ENCODE measurements at places on chromosomes 1 and 21. TPM values are rescaled to one million over a fixed set of nuclear protein-coding genes. Genes with fewer than 3 reads are reported as not detected.

DNA sequence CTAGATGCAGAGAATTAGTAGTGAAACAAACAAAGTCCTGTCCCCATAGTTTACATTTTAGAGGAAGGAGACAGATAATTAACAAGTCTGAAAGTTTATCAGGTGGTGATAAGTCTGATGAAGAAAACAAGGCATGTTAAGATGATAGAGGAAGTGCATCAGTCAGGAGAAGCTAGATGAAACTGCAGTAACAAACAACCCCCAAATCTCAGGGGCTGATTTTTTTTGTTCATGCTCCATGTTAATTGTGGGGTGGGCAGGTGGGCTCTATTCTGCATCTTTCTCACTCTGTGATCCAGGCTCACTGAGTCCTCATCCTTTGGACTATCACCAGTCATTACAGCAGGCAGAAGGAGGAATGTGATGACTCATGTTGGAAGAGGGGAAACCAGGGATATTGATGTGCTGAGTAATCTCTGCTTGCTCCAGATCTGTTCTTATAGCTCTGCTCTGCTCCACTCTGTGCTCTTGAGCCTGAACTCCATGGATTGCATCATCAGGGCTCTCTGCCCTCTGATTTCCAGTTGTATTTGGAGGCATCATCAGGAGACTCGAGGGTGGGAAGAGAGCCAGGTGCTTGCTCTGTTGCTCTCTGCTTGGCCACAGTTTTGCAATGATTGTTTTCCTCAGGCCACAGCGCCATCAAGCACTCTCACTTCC, 166.9 kb downstream of the IER5 start:
- H3K27ac ChIP-seq = no peak overlapping the region
- no peak for DNase-seq
- H3K36me3 ChIP-seq = no peaks in the 10 kb centered on the region
- H3K4me1 ChIP-seq = no peaks in the 10 kb centered on the region
- H3K4me3 ChIP-seq = no peak overlapping the region
- H3K27me3 ChIP-seq = no peaks in the 10 kb centered on the region

DNA sequence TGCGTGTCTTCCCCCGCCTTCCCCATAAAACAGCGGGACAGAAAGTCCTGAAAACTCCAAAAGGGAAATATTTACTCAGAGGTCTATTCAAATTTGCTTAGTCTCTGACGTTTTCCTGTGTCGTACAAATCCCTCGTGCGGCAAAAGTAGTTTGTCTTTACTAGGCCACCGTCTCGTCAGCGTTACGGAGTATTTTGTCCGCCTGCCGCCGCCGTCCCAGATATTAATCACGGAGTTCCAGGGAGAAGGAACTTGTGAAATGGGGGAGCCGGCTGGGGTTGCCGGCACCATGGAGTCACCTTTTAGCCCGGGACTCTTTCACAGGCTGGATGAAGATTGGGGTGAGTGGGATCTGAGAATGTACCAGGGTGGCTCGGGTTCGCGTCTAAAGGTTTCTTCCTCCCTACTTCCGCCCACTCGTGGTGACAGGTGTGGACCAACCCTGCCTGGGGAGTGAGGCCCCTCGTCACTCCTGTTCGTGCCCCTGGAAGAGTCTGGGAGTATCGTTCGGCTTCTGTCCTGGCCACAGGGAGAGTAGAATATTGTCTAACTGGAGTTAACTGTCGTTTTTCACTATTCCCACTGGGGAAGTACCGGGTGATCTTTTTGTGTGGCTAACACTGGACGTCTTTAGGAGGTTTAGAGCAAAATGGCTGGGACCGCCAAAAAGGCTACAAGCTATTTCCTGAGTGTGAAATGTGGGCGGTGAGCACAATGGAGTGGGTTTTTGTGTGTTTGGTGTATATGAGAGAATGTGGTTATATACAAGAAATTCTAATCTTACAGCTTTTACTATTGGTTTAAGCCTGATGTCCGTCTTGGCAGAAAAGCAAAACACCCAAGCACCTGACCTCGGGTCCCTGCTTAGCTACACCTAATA, at the start of gene ATF6:
Gene ATF6 (plus strand): TSS at position 219 of the 880 bp plus-strand sequence. CDS start 41 bp downstream, at position 260.
- peak within 1 kb of the TSS; percentile 91 for H3K4me3 ChIP-seq
- H3K27ac ChIP-seq = peak within 1 kb of the TSS; percentile 86
- H3K4me1 ChIP-seq = peaks cover 44% of the 10 kb centered on the region
- DNase-seq = peak; percentile 67

DNA sequence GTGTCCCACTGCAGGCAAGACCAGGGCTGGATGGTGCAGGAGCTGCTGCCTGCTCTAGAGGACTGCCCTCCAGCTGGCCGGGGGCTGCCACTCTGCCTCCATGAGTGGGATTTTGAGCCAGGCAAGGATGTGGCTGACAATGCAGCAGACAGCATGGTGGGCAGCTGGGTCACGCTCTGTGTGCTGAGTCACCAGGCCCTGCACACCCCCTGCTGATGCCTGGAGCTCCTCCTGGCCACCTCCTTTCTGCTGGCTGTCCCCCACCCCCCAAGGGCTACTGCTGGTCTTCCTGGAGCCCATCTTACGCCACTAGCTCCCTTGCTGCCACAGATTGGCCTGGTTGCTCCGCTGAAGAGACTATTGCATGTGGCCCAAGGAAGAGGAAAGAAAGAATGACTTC, 3.9 kb upstream of the ZSCAN20 start:
- H3K27ac ChIP-seq = no peak overlapping the region
- peaks cover 15% of the 10 kb centered on the region for H3K4me1 ChIP-seq
- H3K27me3 ChIP-seq = no peaks in the 10 kb centered on the region
- no peaks in the 10 kb centered on the region for H3K36me3 ChIP-seq
- DNase-seq = no peak

GRCh38 chr1:173415905-173416450, 61.2 kb upstream of the PRDX6 start:
- H3K36me3 ChIP-seq = peaks cover 8% of the 10 kb centered on the region
- H3K27me3 ChIP-seq = no peaks in the 10 kb centered on the region
- DNase-seq = no peak
- H3K27ac ChIP-seq = no peak overlapping the region

DNA sequence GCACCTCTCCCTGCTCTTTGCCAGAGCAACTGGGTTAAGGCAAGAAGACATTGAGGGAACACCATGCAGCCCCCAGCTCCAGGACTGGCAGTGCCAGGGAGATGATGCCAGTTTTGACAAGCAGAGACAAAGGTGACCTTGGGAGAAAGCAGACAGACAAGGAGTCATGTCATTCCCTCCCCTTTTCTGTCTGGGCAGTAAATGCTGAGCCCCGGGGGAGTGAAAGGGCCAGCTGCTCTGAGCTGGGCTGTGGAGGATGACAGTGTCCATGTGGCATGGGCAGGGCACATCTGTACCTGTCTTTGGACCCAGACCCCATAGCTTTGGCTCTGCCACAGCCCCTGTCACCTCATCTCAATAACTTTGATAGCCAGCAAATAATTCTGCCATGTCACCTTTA, 24.2 kb downstream of the PLEKHA6 start:
- H3K36me3 ChIP-seq = no peaks in the 10 kb centered on the region
- no peak overlapping the region for H3K27ac ChIP-seq

Gene FCN3
- not detected for polyA plus RNA-seq

GRCh38 chr1:234737967-234738314, 128.0 kb upstream of the IRF2BP2 start:
- DNase-seq = no peak
- H3K4me1 ChIP-seq = no peaks in the 10 kb centered on the region
- H3K4me3 ChIP-seq = no peak overlapping the region
- no peaks in the 10 kb centered on the region for H3K27me3 ChIP-seq

DNA sequence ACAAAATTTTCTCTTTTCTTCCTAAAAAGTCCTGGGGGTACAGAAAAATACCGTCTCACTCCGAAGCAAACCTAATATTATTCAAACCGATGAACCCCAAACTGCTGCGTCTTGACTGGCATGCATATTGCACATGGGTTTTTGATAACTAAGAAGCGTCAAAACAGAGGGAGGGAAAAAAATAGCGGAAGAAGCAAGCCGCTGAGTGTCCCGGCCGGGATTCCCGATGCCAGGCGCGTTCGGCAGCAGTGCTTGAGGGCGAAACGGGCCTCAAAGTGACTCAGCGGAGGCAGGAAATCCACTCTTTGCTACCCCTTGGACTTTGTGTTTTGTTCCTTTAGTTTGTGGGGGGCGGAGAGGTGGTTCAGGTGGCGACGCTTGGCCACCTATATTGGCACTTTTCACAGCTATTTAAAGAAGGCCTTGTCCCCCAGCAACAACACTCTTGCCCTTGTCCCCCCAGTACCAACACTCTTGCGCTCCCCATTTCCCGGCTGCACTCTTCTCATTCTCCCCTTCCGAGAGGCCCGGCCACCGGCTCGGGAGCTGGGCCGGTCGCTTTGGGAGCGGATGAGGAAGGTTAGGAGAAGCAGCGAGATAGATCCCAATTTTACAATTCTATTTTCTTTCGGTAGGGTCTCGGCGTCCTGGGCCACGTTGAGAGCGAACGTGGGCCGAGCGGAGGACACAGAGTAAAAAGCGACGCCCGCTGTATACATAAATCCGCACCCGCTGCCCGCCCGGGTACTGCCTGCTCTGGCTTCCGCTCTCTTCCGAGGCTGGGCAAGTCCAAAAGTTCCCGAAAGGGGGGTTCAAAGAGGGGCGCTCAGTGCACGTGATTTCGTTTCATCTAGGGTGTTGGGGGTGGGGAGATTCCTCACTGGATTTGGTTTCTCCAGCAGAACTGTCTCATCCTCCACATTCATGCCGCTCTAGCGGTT, 2.5 kb downstream of the LMX1A start:
- H3K36me3 ChIP-seq = no peaks in the 10 kb centered on the region
- no peak overlapping the region for H3K27ac ChIP-seq
- peaks cover 36% of the 10 kb centered on the region for H3K27me3 ChIP-seq
- no peak for DNase-seq
- H3K4me3 ChIP-seq = no peak overlapping the region

Measured in CD8-positive, alpha-beta memory T cell (primary cell).